Left ventricle myocardium inferior (tissue), 1 donor: ENCODE measurements at places on chromosomes 5 and 9.

DNA sequence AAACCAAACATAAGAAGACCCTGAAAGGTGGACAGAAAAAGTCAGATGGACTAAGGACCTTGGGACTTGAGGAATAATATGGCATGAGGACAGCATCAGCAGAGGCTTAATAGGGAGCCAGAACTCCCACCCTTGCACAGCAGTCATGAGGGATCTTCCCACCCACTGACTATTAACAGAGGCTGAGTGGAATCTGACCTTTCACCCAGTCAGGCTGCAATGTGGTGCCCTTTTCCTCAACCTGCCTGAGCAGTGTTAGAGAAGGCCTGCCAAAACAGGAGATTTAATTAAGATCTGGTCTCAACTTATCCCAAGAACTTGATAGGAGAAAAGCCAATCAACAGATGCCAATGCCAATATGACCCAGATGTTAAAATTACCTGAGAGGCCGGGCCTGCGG, 481.9 kb downstream of the KDM4C start:
- no peak for DNase-seq

DNA sequence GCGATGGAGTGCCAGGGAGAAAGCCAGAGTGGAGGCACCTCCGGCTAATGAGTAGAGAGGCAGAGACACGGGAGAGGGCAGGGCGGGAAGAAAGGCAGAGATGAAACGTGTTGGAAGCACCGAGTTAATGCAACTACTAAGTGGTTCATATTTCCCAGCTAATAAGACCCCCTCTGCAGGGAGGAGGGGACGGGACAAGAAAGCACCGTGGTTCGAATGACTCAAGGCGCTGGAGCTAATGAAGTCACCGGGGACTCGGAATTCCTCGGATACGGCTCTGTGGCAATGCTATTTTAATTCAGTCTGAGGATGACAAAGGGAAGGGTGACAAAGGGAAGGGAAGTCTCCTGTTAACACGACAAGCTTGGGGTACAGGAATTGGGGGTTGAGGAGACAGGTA, 54.5 kb upstream of the RAPGEF1 start:
- DNase-seq = no peak

GRCh38 chr5:59042201-59043055, 459.6 kb downstream of the RAB3C start:
- DNase-seq = peak; percentile 71

- no peak for DNase-seq
These were observed 5.5 kb downstream of the PAX5 start for GRCh38 chr9:37028420-37029031.

DNA sequence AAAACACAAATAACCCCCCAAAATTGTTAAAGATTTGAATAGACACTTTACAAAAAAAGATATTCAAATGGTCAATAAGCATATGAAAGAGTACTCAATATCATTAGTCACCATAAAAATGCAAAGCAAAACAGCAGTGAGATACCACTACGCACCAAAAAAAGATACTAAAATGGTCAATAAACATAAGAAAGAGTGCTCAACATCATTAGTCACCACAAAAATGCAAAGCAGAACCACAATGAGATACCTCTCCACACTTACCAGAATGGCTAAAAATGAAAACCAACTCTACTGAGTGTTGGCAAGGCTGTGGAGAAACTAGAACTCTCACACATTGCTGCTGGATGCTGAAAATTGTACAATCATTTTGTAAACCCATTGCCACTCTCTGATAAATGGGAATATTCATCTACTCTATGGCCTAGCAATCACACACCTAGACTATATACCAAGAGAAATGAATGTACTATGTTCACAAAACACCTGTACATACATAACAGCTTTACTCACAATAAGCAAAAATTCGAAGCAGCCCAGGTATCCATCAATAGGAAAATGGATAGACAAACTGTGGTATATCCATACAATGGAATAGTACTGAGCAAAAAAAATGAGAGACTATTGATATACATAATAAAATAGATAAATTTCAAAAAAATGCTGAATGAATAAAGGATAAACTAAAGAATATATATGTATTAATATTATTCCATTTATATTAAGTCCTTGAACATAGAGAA, 205.0 kb upstream of the DAPK1 start:
- no peak for DNase-seq

GRCh38 chr5:2708132-2708531, 43.3 kb downstream of the IRX2 start:
- no peak for DNase-seq

GRCh38 chr9:35000535-35001284, 11.2 kb downstream of the DNAJB5 start:
- no peak for DNase-seq

DNA sequence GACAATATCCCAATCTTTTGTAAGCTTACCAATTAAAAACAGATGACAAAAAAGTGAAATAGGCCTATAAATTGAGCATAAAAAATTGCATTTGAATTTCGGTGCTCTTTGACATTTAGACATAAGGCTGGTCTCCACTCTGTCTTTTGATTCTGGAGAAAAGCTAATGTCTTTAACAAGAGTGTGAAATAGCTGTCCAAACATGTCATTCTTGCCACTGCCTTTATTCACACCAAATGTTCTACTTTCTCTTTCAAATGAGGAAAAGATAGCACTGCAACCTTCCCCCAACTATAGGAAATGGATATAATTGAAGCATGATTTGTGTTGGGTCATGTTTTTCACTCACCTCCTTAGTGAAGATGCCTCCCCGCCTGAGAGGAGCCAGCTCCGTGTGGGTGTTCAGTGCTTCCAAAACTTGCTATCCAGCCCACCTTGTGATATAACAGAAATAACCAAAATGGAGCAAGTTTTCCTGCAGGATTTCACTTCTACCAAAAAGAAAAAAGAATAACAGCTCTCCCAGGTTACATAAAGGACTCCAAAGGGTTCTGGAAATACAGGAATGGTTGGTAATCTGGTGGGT, 55.2 kb upstream of the STK32A start:
- DNase-seq = no peak

DNA sequence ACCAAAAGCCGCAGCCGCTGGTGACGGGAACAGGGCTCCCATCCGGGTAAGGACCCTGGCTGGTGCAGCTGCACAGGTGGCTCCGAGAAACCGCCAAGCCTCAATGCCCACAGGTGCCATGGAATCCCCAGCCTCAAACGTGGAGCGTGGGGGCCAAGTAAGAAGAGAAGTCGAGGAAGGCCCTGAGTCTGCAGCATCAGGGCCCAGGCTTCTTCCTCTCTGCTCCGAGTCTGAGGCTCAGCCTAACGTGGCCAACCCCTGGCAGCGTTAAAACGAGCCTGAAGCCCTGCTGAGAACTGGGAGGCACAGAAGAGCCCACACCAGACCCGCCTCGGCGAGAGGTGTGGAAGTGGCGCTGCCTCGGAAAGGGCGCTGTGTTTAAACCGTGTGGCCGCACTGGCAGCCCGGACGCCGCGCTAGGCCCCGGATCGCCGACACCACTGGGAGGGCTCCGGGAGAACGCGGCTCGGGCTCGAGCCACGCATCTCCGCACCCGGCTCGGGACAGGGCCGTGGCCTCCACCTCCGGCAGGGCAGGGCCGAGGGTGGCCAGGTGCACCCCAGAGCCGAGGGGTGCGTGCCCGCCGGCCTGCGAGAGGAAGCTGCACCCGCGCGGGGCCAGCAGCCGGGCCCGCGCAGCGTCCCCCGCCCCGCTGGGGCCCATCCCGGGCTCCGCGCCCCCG, 730 bp downstream of the ZMYND19 start:
- no peak for DNase-seq

GRCh38 chr9:126399251-126399650, 72.6 kb downstream of the MVB12B start:
- DNase-seq = no peak

DNA sequence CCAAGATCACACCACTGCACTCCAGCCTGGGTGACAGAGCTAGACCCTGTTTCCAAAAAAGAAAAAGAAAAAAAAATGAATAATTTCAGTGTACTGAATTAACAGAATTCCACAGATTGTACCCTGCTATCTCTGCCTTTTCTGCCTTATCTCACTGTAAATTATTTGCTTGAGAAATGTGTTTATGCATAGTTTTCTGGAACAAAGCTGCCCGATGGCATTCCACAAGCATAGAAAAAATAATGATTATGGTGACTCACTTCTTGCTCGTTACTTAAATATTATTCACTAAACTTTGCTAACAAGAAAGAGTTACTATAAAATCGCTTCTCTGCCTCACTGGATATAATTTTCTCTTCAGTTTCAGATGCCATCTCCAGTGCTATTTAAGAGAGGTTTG, 88.7 kb upstream of the FAM169A start:
- no peak for DNase-seq

GRCh38 chr5:66720780-66721179, 124.6 kb downstream of the MAST4 start:
- no peak for DNase-seq

- DNase-seq = peak; percentile 44
These were observed 222.4 kb downstream of the CACNA1B start for GRCh38 chr9:138099803-138100598.

GRCh38 chr5:35185518-35185917, 44.8 kb downstream of the PRLR start:
- DNase-seq = no peak

- DNase-seq = no peak
These were observed 1.7 kb upstream of the ARID3C start for GRCh38 chr9:34630402-34631154.

- no peak for DNase-seq
These were observed 68.3 kb downstream of the DCP2 start for GRCh38 chr5:113044776-113045465.

GRCh38 chr5:136522217-136522956, 157.0 kb upstream of the TRPC7 start:
- DNase-seq = no peak

DNA sequence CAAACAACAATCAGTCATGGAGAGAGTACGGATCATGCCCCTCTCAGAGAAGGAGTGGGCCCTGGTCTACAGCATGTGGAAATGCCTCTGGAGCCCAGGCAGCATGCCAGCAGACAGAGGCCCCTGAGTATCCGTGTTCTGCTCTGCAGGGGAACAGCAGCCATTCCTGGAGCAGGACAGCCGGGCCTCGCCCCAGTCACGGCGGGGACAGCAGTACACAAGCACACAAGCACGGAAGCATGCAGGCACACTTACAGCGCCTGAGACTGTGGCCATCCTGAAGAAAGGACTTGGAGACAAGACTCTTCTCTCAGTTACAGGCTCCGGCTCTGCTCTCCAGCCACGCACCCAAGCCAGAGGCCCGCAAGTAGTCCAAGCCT, 102.6 kb upstream of the ALDH1B1 start:
- DNase-seq = no peak

DNA sequence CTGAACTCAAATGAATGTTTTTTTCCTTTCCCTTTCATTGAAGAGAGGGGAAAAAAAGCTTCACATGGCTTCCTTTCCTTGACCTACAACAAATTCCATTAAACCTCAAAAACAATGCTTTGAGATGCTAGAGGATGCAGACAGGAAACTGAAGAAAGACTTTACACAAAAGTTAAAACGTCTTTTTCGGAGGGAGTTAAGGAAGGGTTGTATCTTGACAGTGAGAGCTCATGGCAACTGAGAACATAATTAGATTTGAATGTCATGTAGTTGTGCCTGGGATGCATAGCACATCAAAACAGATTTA, 66.4 kb downstream of the EBF1 start:
- no peak for DNase-seq
